ENCODE measurements at places on chromosomes 5 and 9.

GRCh38 chr5:33649549-33650482, 209.1 kb downstream of the TARS1 start:
- no peak for DNase-seq

DNA sequence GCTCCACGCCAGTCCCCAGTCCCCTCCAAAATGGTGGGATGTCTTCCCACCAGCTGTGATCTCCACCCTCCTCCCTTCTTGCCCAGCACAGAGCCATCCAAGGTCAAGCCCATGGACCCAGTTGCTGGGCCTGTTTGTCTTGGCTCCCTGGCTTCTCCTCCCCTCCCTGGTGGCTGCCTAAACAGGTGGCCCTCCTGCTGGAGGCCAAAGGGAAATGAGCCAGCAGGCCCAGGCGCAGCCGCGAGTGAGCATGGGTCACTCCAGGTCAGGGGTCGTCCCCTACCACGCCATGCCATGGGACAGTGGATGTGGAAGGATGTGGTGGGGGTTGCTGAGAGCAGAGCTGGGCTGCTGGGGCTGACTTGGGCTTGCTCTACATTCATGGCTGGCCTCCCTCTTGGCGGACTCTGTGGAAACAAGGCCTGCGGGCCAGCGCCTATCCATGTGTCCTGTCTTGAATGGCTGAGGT, 33.6 kb downstream of the COL15A1 start:
- no peak for DNase-seq

DNA sequence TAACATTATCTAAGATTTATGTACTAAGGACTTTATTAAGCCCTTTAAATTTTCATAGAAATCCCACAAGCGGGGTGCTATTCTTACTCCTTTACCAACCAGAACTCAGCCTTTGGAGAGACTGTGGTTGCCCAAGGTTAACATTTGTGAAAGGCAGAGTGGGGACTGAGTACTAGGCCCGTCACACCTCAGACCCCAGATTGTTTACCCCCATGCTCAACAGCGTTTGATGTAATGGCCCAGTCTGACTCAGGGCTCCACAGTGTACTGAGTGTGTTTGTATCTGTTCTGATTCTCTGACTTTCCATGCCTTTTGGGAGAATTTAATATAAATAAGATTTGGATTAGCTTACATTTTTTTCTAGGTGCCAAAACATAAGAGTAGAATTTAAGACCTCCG, 110.0 kb downstream of the GAS1 start:
- DNase-seq, result no peak

DNA sequence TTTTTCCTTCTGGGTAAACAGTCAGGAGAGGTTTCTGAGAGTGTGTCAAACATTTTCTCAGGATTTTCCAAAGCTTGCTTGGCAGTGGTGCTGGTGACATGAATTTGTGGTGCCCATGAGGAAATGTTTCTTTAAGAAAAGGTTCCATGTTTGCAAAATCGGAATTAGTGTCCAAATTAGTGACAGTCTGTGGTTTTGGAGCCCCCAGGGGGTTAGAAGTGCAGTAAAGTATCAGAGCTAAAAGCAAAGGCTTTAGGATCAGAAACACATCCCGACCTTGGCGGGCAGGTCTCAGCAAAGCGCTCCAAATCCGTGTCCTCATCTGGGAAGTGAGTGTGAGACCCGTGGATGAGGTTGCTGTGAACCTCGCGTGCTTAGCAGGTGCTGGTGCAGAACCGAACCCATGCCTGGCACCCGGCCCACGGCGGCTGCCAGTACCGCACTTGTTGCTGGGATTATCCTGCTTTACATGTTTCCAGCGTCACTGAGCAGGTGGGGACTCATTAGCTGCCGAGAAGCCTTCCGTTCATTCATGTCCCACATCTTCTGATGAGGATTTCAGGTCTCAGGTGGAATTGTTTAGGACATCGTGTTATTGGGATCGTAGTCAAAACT, 70.8 kb upstream of the COL5A1 start:
- DNase-seq, result no peak

- DNase-seq, result no peak
Measured at GRCh38 chr9:134681061-134681661, 39.6 kb downstream of the COL5A1 start.

GRCh38 chr9:123996731-123997421, 14.7 kb upstream of the LHX2 start:
- no peak for DNase-seq

- no peak for DNase-seq
Measured at GRCh38 chr5:2864515-2865105, 113.1 kb upstream of the IRX2 start.

DNA sequence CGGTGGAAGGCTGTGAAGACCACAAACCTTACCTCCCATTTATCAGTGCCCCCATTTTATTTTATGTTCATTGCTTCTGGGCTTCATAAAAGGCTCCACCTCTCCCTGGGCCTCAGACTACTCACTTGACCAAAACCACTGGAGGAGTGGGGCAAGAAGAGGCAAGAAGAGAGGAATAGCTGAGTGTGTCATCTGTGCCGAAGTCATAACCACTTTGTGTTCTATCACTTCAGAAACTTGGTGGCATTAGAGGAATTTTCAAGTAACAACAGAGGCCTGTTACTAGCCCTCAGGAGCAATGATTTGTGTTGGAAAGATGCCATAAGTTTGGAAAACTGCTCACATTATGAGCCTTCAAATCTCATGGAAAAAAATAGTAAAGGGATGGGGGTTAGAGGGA, 88.7 kb upstream of the PIK3R1 start:
- no peak for DNase-seq

GRCh38 chr5:176796411-176796810, 13.9 kb upstream of the UNC5A start:
- no peak for DNase-seq

Data from activated T-helper 1 cell treated with anti-CD3 and anti-CD28 coated beads, Interleukin-2, amount 50 U/mL, for 16 hours (primary cell).